Right lung (tissue), 10 donors: ENCODE measurements at places on chromosomes 13 and 19. TPM values are rescaled to one million over a fixed set of nuclear protein-coding genes. Genes with fewer than 3 reads are reported as not detected.

DNA sequence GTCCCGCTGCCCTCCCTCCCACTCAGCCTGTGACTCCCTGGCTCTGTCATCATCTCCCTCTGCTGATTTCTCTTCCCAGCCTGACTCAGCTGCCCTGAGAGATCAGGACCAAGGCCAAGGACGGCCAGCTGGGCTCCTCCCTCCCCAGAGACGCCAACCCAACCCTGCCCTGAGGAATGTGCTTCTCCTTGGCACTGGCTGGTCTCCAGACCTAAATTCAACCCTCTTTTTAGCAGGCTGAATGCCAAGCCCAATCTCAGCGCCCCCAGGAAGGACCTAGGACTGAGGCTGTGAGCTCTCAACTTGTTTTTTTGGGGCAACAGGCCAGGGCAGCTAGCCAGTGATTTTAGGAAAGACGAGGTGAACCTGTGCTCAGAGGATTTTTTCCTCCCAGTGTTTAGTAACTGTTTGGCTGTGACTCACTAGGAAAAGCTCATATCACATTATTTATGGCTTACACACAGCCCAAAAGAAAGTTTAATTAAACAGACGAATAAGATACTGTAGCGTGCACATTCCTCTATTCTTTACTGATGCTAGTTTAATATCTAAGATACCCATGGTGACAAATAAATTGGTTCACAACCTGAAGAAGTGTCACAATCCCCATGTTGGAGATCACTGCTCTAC is 7.4 kb upstream of the IGFL1 start:
- DNase-seq: no peak

DNA sequence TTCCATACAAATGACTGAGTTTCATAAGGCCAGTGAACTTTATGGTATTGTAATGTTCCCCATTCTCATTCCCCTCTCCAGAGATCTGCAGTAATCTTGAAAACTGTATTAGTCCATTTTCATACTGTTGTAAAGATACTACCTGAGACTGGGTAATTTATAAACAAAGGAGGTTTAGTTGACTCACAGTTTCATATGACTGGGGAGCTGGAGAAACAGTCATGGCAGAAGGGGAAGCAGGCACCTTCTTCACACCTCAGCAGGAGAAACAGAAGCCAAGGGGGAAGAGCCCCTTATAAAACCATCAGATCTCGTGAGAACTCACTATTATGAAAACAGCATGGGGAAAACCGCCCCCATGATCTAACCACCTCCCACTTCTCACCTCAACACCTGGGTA is 318.7 kb upstream of the KLF12 start:
- no peak for DNase-seq

GRCh38 chr13:106056851-106057250 is 478.6 kb downstream of the EFNB2 start:
- DNase-seq: no peak

The MTMR6 gene
- 21.5 TPM for polyA plus RNA-seq

The TFPT gene
- polyA plus RNA-seq: 25.5 TPM

DNA sequence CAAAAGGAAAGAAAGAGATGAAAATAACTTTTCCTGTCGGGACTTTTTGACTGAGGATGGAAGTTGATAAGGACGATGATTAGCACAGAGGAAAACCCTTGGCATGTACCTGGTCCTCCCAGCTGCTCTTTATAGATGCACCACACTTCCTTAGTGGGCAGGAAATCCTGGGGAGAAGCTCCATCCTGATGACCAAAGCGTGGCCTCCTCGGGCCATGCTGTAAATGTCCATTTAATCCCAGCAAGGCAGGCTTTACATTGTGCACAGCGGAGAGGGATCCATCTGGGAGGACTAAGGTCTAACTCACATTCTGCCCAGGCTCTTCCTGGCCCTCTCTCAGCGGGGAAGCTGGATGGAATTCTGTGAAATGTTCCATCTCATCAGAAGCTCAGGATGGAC is 113.5 kb downstream of the COL4A2 start:
- DNase-seq: no peak

DNA sequence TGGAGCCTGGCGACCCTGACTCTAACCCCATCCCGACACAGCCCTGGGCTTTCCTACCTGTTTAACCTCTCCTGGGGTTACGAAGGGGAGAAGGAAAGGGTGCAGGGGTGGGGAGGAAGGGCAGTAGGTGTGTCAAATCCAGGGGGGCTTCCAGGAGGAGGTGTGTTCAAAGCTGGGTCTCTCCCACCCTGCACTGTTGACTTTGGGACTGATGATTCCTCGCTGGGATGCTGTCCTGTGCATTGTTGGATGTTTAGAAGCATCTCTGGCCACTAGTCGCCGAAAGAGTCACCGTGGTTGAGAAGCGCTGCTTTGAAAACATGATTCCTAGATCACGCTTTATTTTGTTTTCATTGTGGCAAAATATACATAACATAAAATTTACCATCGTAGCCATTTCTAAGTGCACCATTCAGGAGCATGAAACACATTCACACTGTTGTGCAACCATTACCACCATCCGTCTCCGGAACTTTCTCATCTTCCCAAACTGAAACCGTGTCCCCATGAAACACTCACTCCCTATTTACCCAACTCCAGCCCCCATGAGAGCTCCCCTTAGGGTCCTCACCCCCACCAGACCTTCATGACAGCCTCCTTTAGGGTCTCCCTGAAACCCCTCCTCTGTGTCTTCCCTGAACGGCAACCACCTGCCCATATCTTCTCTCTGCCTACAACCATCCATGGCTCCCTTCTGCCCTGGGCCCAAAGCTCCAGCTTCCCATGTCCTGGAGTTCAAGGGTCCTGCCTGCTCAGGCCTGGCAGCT is 4.4 kb upstream of the FCER2 start:
- DNase-seq: no peak

The ANKRD24 gene
- 3.1 TPM for polyA plus RNA-seq

DNA sequence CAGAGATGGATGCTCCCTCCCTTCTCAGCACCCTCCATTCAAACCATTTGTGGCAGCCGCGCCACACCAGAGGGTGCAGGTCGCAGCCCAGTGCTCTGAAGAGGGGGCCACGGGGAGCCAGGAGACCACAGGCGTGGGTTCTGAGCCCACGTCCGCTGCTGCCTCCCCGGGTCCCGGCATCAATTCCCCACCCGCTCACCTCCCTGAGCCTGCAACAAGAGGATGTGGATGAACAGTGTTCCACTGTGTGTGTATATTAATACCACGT is 120.1 kb upstream of the VSTM2B start:
- DNase-seq: no peak

GRCh38 chr13:27168906-27169657 is 2.5 kb downstream of the USP12 start:
- no peak for DNase-seq

The SIGLEC5 gene
- polyA plus RNA-seq: not detected

The APOC4 gene
- polyA plus RNA-seq: not detected

DNA sequence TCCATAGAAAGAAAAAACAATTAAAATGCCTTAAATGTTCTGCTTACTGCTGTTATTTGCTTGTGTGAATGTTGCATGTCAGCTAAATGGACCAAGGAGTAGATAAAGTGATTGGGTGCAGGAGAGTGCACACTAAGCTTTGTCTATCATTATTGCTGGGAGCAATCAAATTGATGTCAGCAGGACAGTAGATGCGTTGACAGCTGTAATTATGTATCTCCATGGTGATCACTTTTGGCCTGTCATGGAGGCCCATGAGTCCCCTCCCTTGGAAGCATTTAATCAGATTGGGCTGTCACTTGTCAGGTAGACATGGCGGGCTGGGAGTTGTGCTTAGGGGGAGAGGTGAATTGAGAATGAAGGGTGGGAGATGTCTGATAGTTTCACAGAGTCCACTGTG is 215.3 kb downstream of the PCCA start:
- DNase-seq: no peak

DNA sequence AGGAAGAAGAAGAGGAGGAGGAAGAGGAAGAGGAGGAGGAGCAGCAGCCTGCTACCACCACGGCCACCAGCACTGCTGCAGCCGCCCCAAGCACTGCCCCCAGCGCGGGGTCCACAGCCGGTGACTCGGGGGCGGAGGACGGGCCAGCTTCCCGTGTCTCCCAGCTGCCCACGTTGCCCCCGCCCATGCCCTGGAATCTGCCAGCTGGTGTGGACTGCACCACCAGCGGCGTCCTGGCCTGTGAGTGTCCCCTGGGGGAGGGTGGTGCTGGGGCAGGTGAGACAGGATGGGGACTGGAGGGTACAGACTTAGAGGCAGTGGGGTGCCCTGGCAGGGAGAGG is 11.4 kb downstream of the SCAF1 start:
- no peak for DNase-seq

The SGCG gene
- 17.1 TPM for polyA plus RNA-seq

The CASP14 gene
- polyA plus RNA-seq: not detected
